ENCODE measurements at places on chromosomes 16 and 17. TPM values are rescaled to one million over a fixed set of nuclear protein-coding genes. Genes with fewer than 3 reads are reported as not detected.

HID1 gene
- total RNA-seq = 9.0 TPM

CCL1 gene
- not detected for total RNA-seq

STX8 gene
- 53.0 TPM for total RNA-seq

KRTAP4-9 gene
- not detected for total RNA-seq

ZNF205 gene
- total RNA-seq = 6.5 TPM

PDIA2 gene
- total RNA-seq = 0.81 TPM

RAB26 gene
- total RNA-seq = 2.2 TPM

CACNG5 gene
- total RNA-seq = not detected

TMED6 gene
- 0.38 TPM for total RNA-seq

SCN4A gene
- 0.22 TPM for total RNA-seq

SALL1 gene
- 0.22 TPM for total RNA-seq

TOM1L1 gene
- 9.6 TPM for total RNA-seq

GRCh38 chr17:57915985-57916757 lies 39.0 kb downstream of the CUEDC1 start:
- no peak for DNase-seq

GRCh38 chr17:38958756-38959155 lies 8.4 kb downstream of the FBXO47 start:
- no peak for DNase-seq

GRCh38 chr17:82058230-82058854 lies 6.6 kb downstream of the GPS1 start:
- DNase-seq = no peak

- DNase-seq = no peak
Measured at GRCh38 chr17:72903522-72903921, 189.0 kb downstream of the SLC39A11 start.

GRCh38 chr16:8816967-8817655 lies 19.5 kb downstream of the PMM2 start:
- DNase-seq = no peak

DNA sequence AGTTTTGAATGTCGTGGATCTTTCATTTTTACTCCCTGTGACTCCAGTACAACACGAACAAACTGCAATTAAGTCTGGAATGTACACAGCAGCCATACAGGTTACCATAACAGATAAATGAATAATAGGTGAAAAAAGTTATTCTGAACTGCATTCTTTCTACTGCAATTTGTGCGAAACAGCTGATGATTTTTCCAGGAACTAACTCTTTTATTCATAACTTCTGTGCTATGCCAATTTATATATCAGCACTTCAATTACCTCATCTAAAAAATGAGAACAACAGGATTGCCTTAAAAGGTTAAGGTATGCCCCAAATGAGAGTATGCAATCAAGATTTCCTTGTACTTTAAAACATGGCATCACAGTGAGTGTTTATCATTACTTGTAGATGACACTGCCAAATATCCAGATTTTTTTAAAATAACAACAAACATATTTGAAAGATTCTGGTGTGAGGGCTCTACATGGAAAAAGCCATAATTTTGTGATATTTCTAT lies 238.9 kb downstream of the CDH8 start:
- DNase-seq = no peak

DNA sequence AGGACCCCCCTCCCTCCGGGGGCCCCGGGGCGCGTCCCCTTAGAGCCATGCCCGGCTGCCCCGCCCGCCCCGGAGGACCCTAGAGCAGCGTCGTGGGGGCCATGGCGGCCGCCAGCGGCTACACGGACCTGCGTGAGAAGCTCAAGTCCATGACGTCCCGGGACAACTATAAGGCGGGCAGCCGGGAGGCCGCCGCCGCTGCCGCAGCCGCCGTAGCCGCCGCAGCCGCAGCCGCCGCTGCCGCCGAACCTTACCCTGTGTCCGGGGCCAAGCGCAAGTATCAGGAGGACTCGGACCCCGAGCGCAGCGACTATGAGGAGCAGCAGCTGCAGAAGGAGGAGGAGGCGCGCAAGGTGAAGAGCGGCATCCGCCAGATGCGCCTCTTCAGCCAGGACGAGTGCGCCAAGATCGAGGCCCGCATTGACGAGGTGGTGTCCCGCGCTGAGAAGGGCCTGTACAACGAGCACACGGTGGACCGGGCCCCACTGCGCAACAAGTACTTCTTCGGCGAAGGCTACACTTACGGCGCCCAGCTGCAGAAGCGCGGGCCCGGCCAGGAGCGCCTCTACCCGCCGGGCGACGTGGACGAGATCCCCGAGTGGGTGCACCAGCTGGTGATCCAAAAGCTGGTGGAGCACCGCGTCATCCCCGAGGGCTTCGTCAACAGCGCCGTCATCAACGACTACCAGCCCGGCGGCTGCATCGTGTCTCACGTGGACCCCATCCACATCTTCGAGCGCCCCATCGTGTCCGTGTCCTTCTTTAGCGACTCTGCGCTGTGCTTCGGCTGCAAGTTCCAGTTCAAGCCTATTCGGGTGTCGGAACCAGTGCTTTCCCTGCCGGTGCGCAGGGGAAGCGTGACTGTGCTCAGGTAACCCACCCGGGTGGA lies 759 bp downstream of the ALKBH5 start:
- DNase-seq = peak; percentile 81

DNA sequence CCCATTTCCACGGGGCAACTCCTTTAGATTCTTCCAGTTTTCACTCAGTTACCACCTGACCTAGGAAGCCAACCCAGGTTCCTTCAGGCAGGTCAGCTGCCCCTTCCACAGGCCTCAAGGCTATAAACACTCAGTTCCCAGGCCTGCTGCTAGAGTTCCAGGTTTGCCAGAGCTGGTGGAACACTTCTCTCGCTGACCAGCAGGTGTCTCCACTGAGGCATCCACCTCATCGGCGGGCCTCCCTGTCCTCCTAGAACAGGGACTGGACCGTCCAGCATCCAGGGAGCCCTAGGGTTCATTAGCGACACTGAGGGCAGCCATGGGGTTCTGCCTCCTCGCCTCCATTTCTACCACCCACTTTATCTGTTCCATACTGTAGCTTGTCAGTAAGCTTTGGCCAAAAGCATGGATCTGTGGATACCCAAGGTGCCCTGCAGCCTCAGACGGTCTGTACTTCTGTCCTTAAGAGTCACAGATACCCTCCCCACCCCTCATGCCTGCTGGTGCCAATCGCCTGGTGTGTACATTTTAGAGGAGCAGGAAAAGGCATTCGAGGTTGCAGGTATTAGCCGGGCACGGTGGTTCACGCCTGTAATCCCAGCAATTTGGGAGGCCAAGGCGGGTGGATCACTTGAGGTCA lies 29.0 kb downstream of the PIMREG start:
- peak; percentile 84 for DNase-seq

DNA sequence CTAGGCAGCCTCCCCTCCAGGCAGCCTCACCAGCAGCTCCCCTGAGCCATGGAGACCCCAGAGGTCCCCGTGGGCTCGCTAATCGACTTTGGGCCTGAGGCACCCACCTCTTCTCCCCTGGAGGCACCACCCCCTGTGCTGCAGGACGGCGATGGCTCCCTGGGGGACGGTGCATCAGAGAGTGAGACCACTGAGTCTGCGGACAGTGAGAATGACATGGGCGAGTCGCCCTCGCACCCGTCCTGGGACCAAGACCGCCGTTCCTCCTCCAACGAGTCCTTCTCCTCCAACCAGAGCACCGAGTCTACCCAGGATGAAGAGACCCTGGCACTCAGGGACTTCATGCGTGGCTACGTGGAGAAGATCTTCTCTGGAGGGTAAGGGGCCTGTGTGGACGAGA lies 39.4 kb downstream of the KIAA0513 start:
- DNase-seq = no peak

DNA sequence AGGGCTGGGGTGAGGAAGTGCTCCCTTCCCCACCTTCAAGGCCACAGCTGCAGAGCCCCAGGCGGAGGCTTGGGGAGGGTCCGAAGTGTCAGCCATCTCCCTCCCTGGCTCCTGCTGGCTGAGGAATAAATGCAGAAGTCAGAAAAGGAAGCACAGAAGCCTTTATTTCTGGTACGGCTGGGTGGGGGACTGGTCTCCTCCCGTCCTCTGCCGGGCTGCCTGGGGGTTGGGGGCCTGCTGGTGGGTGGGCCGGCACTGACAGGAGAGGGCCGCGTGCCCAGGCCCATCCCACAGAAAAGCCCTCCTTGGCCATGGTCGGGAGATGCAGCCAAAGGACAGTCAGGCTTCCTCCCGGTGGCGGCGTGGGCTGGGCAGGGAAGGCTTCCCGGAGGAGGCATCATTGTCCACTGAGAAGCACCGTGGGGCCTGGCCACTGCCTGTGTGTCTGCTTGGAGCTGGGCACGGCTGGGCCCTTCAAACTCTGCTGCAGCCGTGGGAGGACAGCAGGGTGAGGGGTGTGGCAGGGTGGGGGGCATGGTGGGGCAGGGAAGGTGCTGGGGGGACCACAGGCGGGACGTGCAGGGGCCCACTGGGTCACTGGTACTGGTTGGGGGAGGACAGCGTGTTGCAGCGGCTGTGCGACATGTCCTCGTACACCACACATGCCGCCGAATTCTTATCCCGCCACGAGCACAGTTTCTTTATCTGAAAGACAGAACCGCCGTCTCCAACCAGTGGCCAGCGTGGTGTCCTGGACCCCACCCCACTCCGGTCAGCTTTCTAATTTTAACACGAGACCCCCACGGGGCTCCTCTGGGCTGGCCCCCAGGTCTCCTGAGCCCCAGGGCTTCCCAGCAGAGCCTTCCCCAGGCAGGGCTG lies 2.4 kb downstream of the CD7 start:
- DNase-seq = no peak

DNA sequence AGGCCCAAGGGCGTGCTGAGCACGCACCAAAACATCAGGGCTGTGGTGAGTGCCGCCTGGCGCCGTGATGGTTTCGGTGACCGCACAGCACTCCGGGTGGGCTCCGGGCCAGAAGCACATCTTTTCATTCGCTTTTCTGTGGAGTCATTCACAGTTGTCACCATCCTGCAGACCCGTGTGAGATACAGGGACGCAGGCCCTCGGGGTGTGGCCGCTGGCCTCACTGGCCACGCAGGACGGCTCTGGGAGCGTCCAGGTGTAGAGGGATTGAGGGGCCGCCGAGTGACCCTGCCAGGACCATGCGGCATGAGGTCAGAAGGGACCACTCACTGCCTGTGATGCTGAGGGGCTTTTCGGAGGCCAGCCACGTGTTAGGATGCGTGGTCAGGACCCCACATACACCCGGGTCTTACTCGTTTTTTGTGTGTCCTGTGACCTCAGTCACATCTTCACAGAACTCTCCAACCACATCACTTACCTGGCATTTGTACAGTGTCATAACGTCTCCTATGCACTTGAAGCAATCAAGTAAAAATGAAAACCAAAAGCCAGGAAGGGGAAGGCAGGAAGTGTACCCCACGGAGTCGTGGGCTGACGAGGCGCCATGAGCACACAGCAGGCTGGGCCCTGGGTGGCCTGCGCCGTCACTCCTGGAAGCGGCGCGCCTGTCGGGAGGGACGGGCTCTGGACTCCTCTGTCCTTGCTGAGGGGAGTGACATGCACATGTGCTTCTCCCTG lies 7.8 kb downstream of the ACSF3 start:
- DNase-seq = no peak

DNA sequence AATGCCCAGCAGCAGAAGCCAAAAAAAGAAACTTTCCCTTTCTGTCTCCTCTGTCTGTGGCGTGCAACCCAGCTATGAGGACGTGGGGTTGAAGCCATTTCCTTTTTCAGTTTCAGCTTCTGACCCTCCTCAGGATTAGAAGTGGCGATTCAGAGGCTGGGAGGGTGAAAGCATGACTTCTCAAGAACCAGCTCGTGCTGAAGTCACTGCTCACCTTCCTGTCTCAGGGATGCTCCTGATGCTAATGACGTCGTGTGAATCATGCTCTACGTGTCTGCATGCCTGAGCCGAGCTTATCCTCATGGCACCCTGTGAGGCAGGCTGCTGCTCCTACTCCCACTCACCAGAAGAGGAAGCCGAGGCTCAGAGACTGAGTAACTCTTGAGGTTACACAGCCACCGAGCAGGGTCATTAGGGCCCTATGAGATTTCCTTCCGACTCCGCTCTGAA lies 5.7 kb upstream of the LPO start:
- DNase-seq = no peak

GRCh38 chr17:40480501-40481003 lies 20.9 kb downstream of the TNS4 start:
- no peak for DNase-seq

DNA sequence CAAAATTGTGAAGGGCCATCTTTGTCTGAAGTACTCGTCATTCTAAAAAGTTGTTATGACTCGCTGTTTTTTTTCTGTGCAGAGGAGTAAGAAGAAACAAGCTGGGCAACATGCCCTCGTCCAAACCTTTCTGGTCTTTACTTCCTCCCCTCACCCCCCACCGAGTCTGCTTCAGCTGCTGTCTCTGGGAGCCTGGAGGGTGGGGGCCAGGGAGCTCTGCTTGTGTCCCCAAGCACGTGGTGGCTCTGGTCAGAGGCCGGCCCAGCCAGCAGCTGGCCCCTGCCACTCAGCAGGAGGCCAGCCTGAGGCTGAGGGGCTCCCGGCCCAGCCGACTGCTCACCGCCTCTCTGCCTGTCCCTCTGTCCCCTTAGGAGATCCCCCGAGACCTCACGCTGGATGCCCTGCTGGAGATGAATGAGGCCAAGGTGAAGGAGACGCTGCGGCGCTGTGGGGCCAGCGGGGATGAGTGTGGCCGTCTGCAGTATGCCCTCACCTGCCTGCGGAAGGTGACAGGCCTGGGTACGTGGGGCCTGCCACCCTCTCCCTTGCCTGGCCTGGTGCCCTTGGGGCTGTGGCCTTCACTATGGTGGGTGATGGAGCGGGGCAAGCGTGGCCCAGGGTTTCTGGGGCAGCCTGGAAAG lies 53.7 kb upstream of the LGALS9 start:
- no peak for DNase-seq

DNA sequence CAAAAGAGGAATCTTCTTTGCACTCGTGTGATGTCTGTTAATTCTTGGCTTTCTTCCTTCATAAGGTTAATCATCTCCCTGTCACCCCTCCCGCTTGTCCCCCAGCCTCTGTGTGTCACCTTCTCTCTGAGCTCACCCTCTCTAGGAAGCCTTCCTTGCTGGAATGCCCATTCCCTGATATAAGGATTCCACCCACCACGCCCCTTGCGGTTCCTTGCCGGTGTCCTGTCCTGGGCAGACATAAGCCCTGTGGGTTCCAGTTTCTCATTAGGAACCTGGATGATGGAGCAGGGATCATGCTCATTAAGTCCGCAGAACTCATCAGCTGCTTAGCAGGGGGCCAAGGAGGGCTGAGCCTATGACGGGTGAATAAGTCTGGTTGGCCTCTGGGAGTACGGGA lies 559.3 kb downstream of the MAF start:
- DNase-seq = no peak

- DNase-seq = no peak
Measured at GRCh38 chr16:13453938-13454553, 465.9 kb upstream of the ERCC4 start.

GRCh38 chr17:60139438-60140285 lies 10.1 kb upstream of the CA4 start:
- peak; percentile 86 for DNase-seq

DNA sequence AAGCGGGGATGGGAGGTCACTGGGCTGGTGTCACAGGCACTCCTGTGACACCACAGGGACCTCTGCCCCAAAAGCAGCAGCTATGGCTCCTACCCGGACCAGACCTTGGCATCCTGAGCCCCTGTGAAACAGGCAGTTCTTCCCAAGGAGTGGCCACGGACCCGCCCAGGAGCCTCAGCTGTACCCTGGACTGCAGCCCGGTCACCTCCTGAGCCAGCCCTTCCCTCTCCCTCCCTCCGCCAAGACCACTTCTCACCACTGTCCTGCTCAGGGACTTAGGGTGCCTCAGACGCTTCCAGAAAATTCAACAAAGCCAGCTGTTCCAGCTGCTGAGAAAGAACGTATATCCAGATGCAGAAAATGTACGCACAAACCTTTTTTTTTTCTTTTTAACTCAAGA lies 13.9 kb upstream of the NCBP3 start:
- no peak for DNase-seq
